ENCODE measurements at places on chromosomes 1 and 21.

DNA sequence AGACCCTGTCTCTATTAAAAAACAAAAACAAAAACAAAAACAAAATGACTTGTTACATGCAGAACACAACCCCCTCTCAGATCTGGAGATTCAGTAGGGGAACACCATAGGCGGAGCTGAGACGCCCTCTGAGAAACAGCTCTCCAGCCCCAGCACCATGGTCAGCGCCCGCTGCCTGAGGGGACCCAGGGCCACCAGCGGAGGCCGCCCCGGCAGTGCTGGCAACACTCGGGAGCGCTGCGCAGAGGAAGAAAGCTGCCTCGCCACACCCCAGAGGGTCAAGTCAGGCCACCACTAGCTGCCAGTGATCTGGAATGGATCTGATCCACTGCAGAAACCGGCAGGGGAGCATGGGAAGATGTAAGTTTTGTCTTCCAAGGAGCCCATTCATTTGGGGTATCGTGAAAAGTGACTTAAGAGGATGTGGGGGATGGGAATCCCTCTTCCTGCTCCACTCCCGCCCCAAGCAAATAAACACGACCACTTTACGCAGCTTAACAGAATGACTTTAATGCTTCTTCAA is 3.1 kb downstream of the ACTA1 start:
- no peak for DNase-seq

DNA sequence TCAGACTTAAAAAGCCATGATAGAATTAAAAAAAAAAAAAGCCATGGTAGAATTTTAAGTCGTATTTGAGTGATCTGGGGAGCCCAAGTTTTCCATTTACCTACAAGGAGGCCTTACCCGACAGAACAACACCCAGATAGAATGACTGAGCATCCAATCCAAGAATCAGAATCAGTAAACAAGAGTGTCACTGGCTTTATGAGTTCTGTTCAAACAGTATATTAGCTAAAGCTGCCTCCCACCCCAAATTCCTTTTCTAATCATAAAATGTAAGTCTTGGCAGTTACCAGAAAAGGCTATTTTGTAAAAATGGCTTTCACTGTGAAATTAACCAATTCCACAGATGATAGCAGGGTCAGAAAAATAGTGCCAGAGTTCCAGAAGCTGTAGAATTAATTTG is 1.2 kb downstream of the GTF2B start:
- DNase-seq: no peak

GRCh38 chr1:209542585-209542984 is 40.9 kb upstream of the CAMK1G start:
- DNase-seq: no peak

DNA sequence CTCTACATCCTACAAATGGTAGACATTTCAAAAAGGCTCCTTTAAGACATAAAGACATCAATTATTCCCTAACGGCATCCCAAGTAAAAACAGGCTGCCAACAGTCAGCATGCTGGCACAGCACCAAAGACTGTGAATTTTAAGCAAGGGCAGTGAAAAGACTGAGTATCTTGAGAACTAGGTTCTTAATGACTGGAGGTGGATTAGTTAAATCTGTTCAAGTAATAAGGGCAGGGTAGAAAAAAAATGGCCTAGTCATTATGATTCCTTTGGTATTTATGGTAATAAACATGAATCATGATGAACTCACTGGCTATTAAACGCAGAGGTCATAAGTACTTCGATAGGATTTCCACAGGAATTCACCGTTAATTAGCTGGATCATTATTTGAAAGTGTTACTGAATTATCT is 75.2 kb downstream of the KIFAP3 start:
- DNase-seq: peak; percentile 23

- DNase-seq: no peak
Measured at GRCh38 chr1:31153423-31153822, 86.3 kb downstream of the NKAIN1 start.

GRCh38 chr21:45923146-45923545 is 58.4 kb upstream of the COL6A1 start:
- DNase-seq: peak; percentile 54

- DNase-seq: no peak
Measured at GRCh38 chr21:44376606-44377005, 23.2 kb downstream of the TRPM2 start.

GRCh38 chr1:221855156-221855555 is 113.3 kb upstream of the DUSP10 start:
- no peak for DNase-seq

DNA sequence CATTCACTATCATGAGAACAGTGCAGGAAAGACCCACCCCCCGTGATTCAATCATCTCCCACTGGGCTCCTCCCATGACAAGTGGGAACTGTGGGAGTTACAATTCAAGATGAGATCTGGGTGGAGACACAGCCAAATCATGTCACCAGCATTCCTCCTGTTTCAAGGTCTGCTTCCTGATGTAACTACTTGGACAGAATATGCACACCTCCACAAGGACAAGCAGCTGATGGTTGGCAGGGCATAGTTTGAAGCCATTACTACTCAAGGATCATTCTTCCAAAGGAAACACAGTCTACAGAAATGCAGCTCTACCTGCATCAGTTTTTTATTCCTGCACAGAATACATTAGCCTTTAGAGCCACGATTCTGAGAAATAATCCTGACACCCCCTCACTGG is 28.5 kb upstream of the RNF2 start:
- no peak for DNase-seq

DNA sequence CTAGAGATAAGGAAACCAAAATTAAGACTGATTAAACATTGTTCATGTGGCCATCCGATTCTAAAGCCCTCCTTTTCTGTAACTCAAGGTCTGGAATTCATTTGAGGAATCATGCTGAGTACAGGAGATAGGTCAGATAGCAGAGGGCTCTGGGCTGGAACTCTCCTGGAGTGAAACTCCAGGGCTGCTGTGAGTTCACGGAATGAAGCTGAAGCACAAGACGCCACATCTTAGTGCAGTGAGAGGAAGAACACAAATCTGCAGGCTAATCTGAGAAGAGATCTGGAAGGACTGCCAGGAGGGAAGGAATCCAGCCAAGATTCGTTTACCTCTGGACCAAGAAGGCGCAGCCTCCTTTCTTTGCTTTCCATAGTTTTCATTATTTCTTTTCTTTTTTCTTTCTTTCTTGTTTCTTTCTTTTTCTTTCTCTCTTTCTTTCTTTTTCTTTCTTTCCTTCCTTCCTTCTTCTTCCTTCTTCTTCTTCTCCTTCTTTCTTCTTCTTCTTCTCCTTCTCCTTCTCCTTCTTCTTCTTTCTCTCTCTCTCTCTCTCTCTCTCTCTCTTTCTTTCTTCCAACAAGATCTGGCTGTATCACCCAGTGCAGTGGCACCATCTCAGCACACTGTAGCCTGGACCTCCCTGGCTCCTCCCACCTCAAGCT is 74.8 kb upstream of the ATP1B1 start:
- no peak for DNase-seq

GRCh38 chr1:6099297-6099696 is 53.6 kb downstream of the KCNAB2 start:
- no peak for DNase-seq

GRCh38 chr1:87200875-87201638 is 127.6 kb upstream of the LMO4 start:
- DNase-seq: no peak

DNA sequence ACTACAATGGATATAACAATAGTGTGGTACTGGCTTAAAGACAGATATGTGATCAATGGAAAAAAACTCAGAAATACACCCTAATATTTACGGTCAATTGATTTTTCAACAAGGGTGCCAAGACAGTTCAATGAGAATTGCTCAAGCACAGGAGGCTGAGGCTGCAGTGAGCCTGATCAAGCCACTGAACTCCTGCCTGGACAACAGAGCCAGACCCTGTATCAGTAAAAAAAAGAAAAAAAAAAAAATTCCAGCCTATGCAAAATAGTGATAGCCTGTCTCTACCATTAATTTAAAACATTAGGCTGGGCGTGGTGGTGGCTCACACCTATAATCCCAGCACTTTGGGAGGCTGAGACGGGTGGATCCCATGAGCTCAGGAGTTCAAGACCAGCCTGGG is 70.0 kb downstream of the SLC27A3 start:
- DNase-seq: no peak

DNA sequence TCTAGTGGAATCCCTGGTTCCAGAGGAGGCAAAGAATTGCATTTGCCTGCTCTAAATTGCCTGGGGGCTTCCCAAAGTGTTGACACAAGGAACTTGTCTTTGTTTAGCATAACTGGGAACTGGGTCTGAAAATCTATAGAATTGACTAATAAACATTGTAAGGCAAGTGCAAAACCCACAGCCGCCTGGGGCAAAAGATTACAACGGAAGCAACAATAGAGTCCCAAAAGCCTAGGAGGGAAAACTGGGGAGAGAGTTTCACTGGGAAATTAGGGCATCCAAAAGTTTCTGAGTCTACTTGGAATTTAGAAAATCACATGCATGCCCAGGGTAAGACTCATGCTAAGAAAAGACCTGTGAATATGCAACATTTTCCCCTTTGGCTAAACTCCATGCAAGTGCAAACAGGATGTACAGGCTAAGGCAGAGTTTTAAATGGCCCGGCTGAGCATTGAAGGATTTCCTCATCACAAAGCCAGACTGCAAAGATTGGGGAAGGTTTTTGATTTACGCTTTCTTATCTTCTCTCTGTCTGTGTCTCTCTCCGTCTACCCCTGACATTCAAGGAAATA is 725.3 kb upstream of the NCAM2 start:
- no peak for DNase-seq

- no peak for DNase-seq
Measured at GRCh38 chr1:230869500-230869899, 1.2 kb upstream of the C1orf198 start.

- no peak for DNase-seq
Measured at GRCh38 chr21:31159808-31160207, 121.5 kb upstream of the KRTAP19-8 start.

DNA sequence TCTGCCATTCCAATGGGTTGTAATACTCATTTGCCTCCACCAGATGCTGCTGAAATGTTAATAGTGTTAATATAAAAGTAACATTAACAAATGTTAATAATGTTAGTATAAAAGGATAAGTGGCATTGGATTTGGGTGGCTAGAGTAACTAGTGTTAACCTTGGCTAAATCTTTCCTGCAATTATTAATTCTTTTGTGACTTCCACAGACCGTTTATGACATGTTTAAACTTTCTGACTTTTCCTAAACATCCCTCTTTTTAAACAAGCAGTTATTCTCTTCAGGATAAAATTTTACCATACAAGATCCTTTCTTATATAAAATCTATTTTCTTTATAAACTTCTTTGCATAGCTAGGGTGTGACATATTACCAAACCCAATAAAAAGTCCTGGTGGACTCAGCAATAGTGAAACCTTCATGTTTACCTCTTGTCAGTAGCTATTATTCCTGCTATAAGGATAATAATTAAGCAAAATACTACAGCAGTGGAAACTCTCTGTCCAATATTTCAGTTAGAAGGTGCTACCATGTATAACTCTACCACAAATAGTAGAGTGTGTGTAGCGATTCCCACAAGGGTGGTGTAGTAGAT is 41.5 kb downstream of the CCDC30 start:
- no peak for DNase-seq

DNA sequence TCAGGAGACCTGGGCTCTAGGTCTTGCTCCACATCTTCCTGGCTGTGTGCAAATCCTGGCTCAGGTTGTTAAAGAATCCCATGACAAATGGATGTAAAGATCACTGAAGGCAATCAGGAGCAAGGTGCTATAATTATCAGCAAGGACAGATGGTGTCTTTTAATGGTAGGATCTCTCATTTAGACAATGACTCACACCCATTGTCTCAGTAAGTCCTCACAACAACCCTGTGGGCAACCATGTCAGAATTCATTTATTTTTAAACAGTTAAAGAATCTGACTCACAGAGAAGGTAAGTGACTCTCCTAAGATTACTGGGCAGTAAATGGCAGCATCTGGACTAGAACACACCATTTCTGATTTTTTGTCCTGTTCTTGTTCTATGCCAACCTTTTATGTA is 32.8 kb downstream of the RNASEL start:
- DNase-seq: no peak

DNA sequence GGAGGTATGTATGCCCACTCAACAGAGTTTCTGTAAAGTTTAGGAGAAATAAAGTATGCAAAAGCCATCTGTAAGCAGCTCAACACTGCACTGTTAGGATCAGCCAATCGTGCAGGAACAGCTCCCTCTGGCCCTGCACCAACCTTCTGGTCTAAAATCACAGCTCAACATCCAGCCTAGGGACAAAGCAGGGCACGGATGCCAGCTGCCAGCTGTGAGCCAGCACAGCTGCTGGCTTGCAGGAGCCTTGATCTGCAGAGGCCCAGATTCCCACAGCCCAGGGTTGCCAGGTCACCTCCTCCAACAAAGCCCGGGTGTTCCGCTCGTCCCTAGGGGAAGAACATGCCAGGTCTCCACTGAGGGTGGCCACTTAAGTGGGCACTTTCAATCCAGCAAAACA is 8.6 kb downstream of the ACOT7 start:
- no peak for DNase-seq

DNA sequence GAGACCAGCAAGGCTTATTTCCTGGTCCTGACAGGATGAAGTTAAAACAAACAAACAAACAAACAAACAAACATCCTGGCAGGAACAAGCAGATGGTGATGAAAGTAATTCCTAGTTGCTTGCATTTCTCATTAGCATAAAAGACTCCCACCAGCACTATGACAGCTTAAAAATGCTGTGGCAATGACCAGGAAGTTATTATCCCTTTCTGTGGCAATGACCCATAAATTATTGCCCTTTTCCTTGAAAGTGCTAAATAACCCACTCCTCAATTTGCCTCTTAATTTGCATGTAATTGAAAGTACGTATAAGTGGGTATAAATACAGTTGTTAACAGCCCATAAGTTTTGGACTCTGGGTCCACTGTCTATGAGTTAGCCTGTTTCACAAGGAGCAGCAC is 727.6 kb upstream of the NEGR1 start:
- no peak for DNase-seq

All from dermis microvascular lymphatic vessel endothelial cell (primary cell).